ENCODE measurements at places on chromosomes 5 and 9.

GRCh38 chr9:27212191-27212590, 84.8 kb downstream of the EQTN start:
- no peak for DNase-seq

DNA sequence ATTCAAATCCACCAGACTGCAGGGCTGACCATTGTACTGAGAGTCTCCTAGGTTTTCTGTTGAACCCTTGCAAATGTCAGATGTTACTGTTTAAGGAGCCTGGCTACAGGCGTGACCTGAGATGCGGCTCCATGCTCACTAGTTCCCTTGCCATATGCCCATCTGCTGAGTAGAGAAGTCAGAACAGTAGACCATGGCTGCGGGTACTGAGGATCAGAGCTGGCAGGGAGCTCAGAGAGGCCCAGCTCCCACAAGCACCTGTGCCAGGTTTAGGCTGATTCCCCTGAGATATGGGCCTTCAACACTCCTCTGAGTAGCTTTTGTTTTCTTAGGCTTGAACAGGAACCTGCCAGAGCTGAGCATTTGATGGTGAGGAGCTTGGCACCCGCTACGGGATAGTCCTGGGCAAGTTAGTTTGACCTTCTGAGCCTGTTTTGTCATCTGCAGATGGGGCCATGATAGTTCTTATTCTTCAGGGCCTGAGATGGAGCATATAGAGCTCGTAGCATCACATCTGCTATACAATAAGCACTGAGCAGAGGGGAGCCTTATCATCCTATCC, 83.7 kb downstream of the BOD1 start:
- no peak for DNase-seq

GRCh38 chr5:143898916-143899591, 87.1 kb downstream of the HMHB1 start:
- DNase-seq, result no peak

- DNase-seq, result no peak
Measured at GRCh38 chr9:126036881-126037291, 289.7 kb downstream of the PBX3 start.

GRCh38 chr5:56106837-56107236, 112.1 kb upstream of the IL6ST start:
- DNase-seq, result no peak

DNA sequence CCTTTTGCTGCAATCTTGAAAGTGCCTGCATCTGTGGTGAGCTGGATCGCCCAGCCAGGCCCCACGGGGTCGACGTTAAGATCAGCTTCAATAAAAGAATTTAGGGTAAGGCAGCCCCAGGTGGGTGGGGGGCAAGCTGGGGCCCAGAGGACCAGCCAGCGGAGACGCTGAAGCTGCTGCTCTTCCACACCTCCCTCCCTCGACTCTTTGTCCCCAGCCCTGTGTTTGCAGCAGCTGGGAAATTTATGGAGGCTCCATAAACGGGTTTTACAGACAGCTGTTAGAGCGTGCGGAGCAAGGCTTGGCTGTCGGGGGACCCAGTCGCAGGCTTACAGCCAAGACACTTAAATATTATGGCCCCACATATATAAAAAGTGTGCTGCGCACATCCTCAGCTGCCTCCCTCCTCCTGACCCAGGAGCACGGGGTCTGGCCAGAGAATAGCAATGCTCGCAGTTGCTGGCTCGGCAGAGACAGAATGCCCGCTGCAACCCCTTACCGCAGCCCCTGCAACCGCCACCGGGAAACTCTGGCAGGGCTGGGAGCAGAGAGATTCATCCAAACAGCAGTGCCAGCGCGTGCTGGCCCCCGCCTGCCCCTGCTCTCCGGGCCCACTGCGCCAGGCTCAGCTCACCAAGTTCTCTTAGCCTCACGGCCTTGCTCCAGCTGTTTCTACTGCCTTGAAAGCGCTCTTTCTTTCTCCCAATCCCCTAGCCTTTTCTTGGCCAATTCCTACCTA, 28.4 kb upstream of the MVB12B start:
- no peak for DNase-seq

DNA sequence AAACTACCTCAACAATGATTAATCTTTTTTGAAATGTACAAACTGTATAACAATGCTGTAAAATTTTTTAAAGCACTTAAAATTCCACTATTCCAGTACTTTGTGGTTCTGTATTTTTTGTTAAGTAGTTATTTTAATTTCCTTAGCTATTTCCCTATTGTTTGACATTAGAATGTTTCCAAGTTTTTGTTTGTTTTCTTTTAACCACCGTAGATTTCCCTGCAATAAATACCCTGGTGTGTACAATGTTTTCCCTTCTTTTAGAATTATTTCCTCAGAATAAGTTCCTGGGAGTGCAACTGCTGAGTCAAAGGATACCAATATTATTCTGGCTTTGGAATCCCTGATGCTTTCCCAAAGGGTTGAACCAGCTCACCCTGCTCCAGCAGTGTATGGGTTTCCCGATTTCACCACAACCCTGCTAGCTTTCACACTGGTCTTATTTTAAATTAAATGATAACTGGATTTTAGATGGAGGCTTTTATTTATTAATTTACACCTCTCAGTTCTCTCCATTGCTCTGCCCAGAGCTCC, 20.6 kb upstream of the ANGPTL2 start:
- no peak for DNase-seq

- DNase-seq, result no peak
Measured at GRCh38 chr9:115213818-115214334, 95.9 kb upstream of the TNC start.

DNA sequence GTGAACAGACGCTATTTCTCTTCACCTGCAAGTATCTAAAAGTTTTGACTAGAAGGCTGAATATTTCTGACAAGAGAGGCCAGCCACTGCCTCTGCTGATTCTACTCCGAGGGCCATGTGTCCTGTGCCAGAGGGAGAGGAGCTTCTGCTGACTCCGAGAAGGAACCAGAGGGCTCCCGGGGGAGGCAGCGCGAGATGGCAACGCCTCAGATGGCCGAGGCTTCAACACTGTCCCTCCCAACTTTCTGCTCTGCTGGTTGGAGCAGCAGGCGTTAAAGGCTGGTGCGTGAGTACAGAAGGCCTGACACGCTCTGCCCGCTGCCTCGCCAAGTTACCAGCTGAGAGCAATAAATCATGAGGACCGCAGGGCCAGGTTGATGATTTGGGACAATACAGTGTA, 178.8 kb downstream of the GAPVD1 start:
- DNase-seq, result no peak

DNA sequence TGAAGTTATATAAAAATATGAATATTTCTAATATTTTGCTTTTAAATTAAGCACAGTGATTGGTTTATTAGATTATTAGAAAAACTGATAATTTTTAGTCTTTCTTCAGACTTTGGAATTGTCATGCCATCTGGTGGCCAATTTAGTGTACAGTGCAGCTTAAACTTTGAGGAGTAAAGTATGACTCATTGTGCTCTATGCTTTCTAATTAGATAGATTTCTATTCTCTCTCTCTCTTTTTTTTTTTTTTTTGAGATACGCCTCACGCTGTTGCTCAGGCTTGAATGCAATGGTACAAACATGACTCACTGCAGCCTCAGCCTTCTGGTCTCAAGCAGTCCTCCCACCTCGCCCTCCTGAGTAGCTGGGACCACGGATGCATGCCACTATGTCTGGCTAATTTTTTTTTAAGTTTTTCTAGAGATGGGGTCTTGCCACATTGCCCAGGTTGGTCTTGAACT, 42.1 kb upstream of the GPR21 start:
- DNase-seq, result peak; percentile 43

DNA sequence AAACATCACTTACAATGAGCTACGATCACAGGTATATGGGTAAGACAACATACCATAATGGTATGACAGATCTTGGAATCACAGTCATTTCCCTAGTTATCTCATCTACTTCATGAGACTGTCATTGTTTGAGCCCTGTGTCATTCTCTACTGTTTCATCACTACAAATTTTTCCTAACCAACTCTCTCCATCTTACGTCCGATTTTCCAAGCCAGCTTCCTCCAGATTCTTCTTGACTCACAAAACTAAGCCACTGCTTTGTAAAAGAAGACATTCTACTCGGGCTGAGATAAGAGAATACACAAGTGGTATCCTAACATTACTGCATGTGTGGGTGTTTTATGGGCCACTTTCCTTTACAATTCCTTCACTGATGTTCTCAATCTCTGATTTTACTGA, 49.6 kb downstream of the SERINC5 start:
- no peak for DNase-seq

DNA sequence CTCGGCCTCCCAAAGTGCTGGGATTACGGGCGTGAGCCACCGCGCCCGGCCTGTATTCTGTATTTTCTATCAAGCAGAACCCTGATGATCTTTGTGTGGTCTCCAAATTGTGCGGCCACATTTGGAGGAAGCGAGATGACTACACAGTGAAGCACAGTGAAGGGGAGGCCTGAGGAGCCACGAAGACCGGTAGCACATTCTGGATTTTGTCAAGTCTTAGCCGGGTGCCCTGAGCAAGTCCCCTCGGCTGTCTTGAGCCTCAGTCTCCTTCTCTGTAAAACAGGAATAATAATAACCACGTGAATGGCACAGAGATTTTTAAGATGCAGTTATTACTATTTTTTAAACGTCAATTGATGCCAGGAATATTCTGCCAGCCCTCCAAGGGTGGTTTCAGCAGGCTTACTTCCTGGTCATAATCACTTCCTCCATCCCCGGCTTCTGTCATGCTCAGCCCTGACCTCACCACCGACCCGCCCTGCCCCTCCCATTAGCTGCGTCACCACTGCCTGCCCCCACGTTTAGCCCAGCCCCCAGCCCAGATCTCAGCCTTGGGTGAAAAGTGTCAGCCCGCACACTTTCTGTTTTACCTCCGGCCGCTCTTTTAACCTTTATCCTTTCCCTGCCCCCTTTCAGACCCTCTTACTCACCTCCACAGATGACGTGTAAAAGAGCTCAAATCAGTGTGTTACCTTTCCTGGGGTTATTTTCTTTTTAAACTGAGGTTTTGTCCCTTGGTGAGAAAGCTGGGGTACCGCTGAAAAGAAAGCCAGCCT, 27.0 kb upstream of the ERGIC1 start:
- DNase-seq, result peak; percentile 69

DNA sequence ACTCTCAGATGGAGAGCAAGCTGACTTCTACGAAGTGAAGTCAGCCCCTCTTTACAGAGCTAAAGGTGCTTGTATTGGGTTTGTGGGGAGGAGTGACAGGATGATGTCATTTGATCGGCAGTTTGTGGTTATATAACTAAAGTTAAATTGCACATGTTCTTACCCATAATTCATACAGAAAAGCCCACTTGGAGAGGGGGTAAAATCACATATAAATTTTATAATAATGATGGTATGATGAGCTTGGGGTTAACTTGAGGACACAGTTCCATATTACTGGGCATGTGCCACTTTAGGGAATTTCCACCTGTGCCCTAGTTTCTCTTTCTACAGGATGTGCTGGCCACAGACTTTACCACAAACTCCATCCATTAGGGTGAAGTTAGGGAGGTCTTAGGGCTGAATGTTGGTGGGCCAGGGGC, 1178.6 kb upstream of the CDH9 start:
- DNase-seq, result no peak

DNA sequence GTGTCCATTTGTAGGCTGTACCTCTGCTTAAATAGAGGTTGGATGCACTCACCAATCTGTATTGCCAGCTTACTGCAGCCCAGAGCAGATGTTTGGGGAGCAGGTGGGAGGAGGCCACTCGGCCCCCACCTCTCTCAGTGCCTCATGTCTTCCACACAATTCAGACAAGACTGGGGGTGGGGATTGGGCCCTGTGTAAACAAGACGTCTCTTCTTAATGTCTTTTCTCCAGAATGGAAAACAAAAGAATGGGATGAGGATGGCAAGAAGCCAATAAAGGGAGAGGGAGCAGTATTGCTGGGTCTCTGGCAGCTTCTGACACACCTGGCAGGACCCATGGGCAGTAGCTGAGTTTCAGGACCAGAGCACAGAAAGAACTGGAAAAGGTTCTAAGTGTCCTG, 64.9 kb downstream of the SIL1 start:
- DNase-seq, result no peak

DNA sequence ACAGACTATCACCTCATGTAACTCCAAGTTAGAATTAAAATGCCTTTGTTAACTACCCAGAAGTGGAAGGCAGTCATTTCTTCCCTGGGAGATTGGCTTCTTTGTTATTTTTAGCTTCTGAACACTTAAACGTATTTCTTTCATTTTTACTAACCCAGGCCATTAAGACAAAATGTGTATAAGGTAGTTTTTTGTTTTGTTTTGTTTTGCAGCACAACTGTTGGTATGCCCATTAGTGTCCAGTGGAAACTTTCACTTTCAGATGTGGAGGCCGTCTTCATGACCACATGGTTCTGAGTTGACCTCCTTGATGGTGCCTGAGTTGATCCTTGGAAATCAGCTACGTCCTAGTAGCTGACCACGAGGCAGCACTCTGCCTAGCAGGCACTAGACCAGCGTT, 264.6 kb upstream of the ZNF608 start:
- DNase-seq, result no peak

DNA sequence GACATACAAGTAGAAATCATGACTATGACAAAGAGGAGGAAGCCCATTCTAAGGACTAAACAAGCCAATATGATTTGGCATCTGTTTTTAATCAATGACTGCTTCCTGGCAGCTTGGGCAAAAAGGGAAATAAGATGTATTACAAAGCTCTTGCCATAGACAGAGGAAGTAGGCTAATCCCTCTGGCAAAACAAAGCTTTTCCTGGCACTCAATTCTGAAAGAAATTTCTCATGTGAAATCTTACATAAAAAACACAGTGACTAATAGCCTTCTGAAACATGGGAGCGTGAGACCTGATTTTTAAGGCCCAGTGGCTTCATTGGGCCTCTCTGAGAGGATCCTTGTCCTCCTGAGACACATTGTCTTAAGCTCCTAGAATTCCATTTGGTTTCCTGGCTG, 93.6 kb downstream of the COL23A1 start:
- no peak for DNase-seq

- no peak for DNase-seq
Measured at GRCh38 chr9:13532407-13532806, 252.9 kb upstream of the MPDZ start.

All from testis (tissue), 5 donors.